ENCODE measurements at places on chromosomes 13 and 19.
A peak's percentile ranks its signal among the peaks of the same experiment; 100 is the strongest.

DNA sequence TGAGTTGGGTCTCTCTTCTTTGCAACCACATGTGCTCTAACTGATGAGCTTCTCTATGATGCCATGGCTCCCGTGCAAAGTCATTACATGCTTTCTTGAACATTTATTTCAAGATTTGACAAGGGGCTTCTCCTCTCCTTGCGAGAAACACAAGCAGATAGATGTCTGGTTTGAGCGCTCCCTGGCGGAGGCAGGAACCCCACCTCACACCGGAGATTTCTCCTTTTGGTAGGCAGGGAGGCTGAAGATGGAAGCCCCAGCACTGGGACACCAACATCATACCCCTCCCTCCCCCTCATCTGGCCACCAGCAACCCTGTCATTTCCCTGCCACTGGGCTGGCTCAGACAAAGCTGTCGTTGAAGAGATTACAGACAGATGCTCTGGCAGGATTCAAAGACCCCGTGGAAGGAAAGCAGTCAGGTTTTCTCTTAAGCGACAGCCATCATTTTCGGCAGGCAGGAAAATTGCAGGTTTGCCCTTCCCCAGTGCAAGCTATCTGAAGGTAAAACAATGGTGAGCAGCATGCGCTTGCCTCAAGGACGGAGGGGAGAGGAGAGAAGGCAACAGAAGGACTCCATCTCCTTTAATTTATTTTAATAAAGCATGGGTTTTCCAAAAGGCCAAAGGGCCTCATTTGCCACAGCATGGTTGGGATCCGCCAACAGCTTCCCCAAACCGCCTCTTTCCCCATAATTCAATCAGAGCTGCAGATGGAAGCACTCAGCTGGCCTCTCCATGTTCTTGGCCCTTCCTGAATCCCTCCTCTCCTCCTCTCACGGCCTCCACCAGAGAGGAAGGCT, 344.1 kb upstream of the TSHZ3 start:
- no peak for DNase-seq

DNA sequence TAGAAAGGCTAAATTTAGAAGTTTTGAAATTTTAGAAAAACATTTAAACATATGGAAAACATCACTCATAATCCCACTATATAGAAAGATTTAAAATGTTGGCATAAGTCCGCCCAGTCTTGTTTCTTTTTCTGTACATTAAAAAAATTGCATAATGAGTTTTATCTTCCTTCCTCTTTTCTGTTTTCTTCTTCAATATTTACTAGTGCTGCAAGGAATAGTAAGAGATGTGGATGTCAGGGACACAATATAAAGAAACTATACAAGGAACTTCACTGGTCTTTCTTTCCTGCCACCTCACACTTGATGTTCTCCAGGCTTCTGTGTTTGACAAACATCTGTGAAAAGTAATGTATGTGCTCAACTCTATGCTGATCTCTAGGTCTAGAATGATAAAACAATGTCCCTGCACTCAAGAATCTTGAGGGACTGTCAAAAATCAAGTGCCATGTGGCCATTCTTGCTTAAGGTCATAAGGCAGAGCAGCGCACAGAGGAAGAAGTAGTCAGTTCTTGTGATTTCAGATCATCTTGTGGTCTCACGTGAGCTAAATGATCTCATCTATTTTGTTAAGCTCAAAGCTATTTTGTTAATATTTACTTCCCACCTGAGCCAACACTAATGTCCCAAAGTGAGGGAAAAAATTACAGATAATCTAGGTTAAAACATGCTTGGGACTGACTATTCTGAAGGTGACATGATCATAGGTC, 186.9 kb upstream of the OBI1 start:
- DNase-seq, result no peak

DNA sequence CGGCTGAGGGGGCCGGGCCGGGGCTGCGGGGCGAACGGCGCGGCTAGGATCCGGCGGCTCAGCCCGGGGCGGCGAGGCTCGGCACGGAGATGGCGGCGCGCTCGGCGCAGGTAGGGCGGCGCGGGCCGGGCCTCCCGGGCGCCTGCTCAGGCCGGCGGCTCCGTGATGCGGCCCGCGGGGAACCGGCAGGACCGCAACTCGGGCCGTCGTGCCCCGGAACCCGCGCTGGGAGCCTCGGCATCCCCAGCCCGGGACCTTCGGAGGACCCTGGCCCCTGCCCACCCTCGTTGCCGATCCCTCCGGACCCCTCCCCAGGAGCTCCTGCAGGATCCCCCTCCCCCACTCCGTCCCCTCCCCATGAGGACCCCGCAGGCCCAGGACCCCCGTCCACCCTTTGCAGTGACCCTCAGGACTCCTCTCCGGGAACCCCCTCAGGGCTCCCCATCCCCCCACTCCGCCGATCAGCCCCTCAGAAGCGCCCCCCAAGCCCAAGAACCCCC, 304 bp downstream of the EVI5L start:
- DNase-seq, result peak; percentile 12

GRCh38 chr19:13057147-13057572, 45.5 kb downstream of the LYL1 start:
- DNase-seq, result no peak

DNA sequence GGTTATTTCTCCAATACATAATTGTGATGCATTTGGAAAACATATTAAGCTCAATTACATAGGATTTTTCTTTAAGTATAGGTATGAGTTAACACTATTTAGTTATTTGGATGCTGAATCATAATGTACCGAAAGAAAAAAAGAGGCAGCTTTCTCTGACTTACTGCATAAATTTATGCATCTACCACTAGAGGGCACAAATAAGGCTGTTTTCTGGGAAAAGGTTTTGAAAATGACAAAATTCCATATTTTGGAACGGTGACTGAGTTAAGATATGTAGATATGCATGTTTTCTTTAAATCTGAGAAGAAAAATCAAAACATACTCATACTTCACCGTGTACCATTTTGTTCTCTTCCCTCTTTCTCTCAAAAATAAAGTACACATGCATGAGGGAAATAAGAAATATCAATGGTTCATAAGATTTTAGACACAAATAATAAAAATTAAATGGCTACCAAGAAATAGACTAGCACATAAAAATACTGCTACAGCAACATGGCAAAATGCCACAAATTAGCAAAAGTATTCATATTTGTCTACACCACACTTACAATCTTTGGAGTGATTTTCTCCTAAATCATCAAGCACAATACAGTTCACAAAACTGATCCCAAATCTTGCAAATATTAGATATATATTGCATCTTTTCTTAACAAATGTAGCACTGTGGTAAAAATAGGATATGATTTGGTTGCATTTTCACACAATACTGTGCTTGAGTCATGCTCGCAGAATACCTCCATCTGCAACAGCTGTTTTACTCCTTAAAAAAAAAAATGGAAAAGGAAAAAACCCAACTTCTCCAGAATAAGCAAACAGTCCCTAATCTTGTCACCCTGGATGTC, 260.0 kb downstream of the FGF14 start:
- DNase-seq, result no peak

GRCh38 chr19:42115705-42116104, 16.5 kb downstream of the POU2F2 start:
- no peak for DNase-seq

DNA sequence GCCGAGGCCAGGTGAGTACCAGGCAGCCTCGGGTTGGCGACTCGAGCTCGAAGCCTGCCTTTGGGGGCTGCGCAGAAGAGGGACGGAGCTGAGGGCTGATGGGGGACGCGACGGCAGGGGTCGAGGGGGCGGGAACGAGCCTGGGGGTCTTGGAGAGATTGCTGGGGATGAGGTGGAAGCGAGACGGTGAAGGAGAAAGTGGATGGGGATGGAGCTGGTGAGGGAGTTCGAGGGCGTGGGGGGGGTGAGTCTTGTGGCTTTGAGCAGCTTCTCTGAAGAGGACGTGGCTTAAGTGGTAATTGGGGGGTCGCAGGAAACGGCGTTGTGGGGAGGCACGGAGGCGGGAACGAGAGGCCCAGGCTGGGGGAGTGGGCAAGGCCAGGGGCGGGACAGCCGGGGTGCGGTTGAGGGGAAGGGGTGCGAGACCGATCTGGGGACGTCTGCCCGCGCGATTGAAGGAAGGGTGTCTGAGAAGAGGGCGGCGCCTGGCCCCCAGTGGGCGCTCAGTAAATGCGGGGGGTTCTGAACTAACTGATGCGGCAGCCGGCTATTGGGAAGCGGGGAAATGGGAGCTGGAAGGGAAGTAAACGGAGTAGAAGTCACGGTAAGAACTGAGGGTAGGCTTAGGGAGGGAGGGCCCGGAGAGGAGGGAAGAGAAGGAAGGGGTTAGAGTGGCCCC, 426 bp downstream of the MYO9B start:
- DNase-seq, result peak; percentile 44

DNA sequence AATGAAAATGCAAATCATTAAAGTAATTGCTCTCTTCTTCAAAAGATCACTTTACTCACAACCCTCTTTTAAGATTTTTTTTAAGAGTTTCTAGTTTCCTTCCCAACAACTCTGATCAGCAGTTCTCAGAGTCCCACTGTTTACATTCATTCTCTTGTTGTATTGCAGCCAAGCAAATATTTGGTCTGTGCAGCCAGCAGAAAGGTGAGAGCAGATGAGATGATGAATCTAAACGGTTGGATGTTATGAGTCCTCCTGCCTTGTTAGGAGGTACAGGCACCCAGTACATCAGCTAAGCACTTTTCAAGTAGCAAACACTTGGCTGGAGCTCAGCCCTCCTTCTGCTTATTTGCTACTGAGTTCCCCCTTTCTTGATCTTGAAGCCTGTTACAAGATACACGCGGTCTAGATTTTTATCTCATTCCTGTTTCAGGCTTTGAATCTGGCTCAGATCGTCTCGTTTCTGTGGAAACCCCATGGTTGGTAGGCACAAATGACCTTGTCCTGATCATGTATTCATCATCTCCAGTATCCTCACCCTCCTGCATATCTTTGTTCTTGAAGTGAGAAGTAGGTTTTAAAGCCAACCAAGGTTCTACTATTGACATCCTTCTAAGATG, 300.7 kb downstream of the DCT start:
- DNase-seq, result no peak

Data from T-helper 9 cell (primary cell).